ENCODE measurements at places on chromosomes 2 and 18.

GRCh38 chr2:170815746-170816503 lies 762 bp upstream of the GAD1 start:
- DNase-seq: peak; percentile 55

- DNase-seq: no peak
These were observed 258.1 kb downstream of the ALK start for GRCh38 chr2:29663268-29663667.

DNA sequence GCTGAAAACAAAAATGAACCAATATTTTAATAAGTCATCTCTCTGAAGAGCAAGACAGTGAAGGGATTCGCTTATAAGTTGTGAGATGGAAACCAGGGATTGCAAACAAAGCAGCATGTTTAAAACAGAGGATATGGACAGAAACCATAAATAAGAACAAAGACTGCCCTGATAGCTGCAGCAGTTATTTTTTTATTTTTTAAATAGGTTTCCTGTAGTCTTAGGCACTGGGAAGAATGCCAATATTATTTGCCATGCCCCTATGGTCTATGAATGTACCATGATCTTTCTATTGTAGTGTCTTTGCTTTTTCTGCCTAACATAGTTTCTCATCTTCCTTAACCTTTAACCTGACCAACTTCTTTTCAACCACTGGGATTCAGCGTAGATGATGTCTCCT lies 1334.0 kb upstream of the NRXN1 start:
- no peak for DNase-seq

DNA sequence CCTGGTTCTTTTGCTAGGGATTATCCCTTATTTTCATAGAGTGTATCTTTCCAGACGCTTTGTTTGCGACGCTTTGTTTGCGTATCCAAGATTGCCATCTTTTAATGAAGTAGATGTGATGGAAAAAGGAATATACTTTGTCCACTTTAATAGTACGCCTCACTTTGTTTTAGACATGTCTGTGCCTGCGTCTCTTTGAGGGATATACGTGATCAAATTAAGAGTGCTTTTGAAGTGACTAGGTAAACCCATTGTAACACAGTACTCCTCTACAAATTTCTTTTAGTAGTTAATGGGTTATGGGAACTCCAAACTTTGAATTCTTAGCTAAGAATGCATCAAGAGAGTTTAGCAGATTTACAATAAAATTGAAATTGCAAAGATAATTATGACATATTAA lies 27.9 kb downstream of the ACSL3 start:
- no peak for DNase-seq

- no peak for DNase-seq
These were observed 19.2 kb downstream of the ARL5A start for GRCh38 chr2:151809073-151809383.

DNA sequence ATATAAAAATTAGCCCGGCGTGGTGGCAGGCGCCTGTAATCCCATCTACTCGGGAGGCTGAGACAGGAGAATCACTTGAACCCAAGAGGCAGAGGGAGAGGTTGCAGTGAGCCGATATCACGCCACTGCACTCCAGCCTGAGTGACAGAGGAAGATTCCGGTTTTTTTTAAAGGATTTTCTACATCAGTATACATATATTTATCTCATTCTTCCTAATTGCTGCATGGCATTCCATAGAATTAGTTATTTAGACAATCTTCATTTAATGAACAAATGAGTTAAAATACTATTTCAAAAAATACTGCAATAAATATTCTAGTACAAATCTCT lies 2.0 kb downstream of the GTF3C2 start:
- DNase-seq: no peak

DNA sequence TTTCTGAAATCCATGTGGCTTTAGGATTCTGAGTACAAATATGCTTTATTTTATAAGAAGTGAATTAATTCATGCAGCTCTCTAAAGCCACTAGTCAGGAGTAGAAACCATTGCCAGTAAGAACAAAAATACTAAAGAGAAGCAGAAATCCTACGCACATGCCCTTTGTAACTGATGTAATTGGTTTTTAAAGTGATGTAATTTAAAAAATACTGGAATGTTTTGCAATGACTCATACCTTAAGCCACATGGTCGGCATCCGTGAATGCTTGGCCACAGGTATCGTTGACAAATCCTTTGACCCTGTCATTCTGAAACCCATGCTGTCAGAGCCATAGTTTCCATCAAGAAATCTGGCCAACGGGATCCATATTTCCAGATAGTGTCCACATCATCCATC lies 213.3 kb downstream of the ACKR3 start:
- DNase-seq: no peak

DNA sequence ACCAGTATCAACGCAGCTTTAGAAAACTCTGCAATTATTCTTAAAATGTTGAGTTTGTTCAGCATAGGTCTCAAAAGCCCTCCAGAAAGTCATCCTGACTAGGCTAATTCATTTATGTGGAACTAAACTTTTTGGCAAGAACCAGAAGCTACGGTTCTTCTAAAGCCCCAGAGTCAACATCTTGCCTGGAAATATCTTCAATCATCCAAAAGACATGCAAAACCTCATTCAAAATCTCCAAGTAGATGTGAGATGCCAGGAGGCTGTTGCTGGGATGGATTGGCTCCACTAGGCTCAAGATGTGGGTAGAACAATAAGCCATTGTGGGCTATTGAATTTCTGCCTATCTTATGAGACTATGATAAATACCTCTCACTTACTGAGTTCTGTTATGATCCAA lies 2.1 kb upstream of the SCG2 start:
- DNase-seq: no peak

- no peak for DNase-seq
These were observed 204.1 kb downstream of the CTIF start for GRCh38 chr18:48742706-48743475.

GRCh38 chr2:28951910-28952835 lies 28.9 kb upstream of the TOGARAM2 start:
- DNase-seq: no peak

DNA sequence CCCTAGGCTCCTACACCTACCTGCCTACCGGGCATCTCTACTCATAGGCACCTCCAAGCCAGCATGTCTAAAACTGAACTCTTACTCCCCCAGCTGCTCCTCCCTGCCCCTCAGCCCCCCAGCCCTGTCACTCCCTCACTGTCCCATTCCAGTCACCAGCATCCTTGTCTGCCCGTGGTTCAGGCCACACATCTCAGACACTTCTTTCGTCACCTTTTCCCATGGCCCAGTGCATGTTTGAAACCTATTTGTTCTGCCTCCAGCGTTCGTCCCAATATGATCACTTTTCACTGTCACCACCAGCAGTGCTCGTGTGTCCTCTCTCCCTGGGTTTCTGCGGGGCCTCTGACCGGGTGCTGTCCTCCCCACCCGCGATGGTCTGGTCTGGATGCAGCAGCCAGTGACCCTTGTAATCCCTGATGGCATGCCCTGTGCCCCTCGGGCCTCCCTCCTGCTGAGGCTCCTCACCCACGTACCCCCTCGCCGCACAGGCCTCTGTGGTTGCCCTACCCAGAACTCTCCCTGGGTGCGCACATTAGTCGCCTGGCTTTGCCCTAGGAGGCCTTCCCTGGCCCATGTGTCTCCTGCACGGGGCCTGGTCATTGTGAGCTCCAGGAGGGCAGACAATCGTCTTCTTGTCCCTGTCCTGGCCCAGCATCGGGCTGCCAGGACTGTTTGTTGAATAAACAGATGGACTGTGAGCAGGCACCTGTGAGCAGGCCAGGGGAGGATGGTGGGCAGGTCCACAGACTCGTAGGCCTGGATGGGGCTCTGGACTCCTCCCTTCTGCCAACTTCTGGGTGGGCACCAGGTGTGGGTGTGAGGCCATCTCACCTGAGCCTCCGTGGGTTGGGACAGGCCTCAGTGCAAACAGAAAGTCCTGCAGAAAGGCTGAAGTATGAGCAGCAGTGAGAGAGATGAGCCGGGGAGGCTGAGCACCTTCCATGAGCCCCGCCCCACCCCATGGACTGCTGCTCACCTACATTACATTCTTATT lies 15.5 kb downstream of the LDLRAD4 start:
- no peak for DNase-seq

All from stimulated activated CD8-positive, alpha-beta memory T cell treated with anti-CD3 and anti-CD28 coated beads, Interleukin-15, amount 100 ng/mL, for 48 hours (primary cell).